ENCODE measurements at places on chromosomes 7 and 10.

DNA sequence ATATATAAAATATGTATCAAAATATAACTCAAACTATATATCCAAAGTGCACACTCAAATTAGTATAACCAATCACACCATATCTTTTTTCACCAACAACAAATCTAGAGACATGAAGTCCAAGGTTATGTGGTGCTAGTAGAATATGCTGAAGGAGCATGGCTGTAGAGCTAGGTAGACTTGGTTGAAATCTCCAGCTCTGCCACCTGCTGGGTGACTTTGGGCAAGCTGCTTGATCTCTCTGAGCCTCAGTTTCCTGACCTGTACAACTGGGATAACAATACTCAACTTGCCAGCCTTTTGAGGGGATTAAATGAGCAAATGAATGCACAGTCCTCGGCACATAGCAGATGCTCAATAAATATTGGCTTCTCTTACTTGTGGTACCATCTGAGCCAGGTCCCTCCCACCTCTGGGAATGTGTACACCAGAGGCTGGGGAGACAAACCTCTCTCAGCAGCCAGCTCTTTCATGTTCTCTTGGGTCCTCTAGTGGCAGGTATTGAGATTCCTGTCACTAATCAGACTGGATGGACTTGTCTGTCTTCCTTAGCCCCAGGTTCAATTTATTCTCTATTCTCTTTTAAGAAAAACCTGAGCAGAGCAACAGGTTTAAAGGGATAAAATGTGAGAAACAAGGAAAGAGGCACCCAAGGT lies 94.3 kb upstream of the PDE1C start:
- DNase-seq = no peak

GRCh38 chr7:28329661-28330363 lies 82.5 kb upstream of the CREB5 start:
- DNase-seq = no peak

GRCh38 chr10:108049668-108050067 lies 885.2 kb upstream of the SORCS1 start:
- DNase-seq = no peak

DNA sequence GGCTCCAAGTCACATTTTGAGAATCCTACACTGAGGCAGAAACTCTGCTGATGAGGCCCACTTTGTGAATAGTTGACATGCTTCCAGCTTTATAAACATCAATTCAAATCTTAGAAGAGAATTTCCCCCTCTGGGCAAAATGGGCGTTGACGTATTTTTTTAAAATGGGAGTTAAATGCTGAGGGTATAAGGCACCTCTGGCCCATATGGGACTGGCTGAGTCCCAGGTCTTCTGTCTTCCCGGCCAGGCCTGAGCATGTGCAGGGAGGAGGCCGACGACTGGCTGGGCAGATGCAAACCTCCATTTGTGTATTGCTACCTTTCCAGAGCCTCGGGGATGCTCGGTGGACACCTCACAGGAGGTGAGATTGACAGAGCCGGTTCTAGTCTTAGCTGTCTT lies 37.7 kb downstream of the BUB3 start:
- no peak for DNase-seq

GRCh38 chr10:34565934-34566333 lies 249.2 kb downstream of the PARD3 start:
- DNase-seq = no peak

DNA sequence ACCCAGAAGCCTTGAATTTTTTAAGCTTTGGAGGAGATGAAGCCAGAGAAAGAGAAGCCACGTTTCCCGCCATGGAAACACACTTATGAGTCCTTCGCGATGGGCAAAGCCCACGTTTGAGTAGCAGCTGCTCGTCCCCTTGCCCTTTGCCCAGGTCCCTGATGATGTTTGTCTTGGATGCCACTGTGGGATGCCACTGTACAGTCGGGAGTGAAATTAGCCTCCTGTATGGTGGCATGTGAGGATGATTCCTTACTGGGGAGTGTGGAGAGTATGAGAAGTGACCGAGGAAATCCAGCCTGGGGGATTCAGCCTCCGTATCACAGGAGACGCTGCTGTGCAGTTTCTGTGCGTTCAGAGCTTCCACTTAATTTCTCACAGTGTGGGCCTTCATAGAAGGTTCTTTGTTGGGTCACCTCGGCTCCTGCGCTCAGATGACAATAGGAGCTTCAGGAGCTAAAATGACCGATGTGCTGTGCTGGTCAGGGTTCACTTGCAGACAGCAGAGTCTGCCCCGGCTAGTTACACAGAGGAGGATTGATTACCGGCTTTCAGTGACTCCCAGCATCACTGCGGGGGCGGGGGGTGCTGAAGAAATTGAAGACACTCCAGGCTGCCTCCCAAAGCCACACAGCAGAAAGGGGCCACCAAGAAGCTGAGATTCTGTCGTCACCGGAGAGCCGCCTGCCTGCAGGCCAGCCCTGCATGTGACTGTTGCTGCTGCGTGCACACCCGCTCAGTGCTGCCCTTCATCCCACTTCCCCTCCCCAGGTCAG lies 122.1 kb upstream of the SFMBT2 start:
- no peak for DNase-seq

DNA sequence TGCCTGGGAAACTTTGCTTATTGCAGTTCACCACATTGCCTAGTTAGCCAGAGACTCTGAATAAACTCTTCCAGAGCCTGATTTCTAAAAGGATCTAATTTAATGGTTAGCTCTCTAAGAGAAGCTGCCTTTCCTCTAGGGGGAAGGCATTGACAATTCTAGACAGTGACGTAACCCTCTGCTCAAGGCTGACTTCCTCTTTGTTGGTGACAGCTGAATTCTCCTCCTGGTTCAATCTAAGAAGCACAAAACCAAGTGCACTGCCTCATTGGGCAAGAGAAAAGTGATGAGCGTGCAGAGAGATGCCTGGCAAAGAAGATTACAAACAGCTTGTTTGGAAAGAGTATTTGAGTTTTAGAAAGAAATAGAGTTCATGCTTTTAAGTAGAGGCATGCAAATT lies 102.7 kb downstream of the MACC1 start:
- peak; percentile 57 for DNase-seq

DNA sequence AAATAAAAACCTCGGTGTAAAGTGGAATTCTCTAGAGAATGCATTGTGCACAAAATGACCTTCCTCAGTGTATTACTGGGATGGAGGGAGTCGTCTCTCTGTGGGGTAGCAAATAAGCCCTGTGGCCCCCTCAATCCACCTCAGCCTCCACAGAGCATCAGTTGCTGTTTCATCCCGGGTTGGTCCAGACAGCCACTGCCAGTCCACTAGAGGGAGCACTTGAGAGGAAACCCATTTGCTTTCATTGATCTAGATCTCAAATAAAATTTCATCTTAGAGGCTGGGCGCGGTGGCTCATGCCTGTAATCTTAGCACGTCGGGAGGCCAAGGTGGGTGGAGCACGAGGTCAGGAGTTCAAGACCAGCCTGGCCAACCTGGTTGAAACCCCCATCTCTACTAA lies 1128.7 kb downstream of the CNTNAP2 start:
- no peak for DNase-seq

DNA sequence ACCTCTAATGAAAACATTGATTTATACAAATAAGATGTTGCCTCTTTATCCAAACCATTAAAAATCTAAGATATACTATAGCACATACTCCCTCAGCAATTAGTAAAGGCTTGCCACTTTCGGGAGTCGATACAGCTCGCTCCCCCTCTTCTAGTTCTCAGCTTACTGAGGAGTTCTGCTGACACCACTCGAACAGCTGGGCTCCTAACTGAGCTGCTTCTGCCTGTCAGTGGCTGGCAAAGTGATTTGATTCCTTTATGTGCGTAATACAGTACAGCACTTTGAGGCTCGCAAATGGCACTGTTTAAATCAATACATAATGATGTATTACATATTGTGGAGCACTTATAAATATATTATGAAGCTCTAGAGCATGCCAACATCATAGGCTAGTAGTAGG lies 241.8 kb downstream of the CREB5 start:
- no peak for DNase-seq

DNA sequence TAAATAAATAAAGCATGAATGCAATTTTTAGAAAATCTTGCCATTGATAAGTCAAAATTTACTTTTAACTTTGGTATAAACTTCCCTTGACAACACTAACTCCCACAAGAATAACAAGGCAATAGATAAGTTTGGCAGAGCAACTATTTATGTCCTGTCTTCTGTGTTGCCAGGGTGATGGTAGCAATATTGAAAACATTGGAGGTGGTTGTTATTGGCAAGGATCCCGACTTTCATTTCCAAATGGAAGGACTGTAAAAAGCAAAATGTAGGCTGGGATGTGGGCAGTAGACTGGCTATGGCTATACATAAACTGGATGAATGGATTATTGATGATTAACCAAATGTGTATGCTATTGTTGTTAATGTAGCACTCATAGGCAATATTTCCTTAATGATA lies 134.9 kb upstream of the CACNA2D1 start:
- no peak for DNase-seq

- no peak for DNase-seq
These were observed 8.7 kb upstream of the UNC5B start for GRCh38 chr10:71203716-71204115.

- no peak for DNase-seq
These were observed 338 bp downstream of the SDK1 start for GRCh38 chr7:3301449-3301731.

DNA sequence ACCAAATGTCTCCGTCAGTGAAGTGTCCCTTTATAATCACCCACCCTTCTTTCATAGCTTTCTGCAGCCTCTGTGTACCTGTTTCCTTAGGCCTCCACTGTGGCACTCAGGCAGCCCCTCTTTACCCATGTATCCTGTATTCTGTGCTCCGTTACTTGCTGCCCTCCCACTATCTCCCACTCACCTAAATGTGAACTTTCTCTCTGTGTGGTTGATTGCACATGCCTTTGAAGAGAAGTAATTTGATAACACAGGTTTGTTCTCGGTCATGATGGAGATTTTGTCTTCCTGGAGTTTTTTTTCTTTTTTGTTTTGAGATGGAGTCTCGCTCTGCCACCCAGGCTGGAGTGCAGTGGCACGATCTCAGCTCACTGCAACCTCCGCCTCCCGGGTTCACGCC lies 61.5 kb downstream of the REEP3 start:
- DNase-seq = no peak

DNA sequence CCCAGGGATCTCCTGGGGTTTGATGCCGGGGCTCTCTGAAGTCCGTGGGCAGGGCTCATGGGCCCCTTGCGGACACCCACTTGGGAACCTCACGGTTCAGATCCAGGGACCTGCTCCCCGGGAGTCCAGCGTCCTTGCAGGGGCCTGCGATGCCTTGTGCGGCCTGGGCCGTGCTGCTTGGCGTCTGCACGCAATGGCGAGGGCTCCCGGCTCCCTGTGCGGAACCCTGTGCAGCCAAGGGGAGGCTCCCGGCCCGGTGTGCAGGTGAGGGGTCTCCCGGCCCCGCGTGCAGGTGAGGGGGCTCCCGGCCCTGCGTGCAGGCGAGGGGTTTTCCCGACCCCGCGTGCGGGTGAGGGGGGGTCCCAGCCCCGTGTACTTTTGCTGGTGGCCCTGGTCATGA lies 146.7 kb downstream of the DNAJB6 start:
- no peak for DNase-seq

DNA sequence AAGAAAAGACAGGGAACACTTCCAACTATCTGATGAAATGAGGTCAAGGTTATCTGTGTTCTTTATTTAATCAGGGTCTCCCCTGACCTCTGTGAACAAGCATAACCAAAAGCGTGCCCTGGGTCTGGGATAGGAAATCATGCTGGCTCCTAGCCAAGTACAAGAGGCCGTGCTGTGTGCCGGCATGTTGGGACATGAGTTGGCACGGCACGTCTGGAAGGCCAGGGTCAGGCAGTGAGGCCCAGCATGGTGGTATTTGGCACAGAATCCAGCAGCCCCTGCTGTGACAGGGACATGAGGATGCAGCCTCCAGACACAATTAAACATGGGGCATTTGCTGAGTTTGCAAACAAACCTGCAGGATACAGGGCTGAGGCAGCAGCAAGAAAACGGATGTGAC lies 320.4 kb downstream of the PLXNA4 start:
- no peak for DNase-seq

GRCh38 chr10:97849687-97850402 lies at the start of gene GOLGA7B:
Gene GOLGA7B, plus strand, starts transcription at chr10:97849843. Its CDS starts 461 bp downstream, at chr10:97850304.
- no peak for DNase-seq

- DNase-seq = no peak
These were observed 67.6 kb downstream of the PRTFDC1 start for GRCh38 chr10:24884793-24885192.

DNA sequence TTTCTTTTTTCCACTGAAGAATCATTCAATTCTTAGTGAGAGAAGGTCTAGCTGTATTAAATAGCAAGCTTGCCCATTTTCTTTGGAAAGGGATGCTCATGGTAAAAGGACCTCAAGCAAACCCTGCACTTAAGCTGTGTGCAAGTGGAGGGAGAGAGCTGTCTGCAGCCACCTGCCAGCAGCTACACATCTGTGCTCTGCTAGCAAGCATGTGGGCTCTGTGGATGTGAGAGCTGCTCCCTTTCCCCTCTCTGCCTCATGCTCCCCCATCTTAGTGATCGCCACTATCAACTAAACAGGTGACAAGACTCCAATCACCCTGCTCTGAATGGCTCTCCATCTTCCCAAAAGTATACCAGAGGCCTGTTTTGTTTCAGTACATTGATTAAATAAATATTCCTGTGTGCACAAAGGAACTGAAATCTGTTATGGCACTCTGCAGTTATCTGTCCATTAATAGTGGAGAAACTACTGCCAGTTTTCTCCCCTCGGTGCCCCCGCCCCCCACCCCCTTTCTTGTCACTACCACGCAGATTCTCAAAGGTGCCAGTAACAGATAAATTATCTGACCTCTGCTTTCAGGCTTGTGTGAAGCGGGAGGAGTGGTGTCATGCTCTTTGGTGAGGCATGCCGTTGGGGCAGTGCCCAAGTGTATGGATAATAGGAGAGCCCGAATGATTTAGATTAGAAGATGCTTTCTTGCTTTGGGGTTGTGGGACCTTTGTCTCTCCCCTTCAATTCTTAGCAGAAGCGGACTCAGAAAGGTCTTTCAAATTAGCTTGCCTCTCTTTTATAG lies 26.4 kb downstream of the AUTS2 start:
- DNase-seq = no peak

DNA sequence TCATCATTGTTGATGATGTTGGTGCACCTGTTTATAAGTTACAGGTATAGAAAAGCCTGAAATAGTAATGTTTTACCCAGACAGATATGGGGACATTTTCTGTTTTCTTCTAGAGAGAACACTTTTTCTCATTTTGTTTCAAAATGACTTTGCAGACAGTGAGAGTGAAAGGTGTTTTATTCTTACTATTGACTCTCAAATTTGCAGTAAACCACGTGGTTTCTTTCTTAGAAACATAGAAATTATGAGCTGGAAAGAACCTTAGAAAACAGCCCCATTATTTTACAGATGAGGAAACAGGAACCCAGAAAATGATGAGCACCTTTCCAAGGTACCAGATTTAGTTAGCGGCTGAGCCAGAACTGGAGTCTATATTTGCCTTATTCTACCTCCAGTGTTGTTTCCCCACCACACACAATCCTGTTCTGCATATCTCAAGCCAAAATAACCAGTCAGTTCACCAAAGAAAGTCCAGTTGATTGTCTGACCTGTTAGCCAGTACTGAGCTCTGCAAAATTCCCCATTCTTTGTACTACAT lies 138.9 kb upstream of the AHR start:
- no peak for DNase-seq

- DNase-seq = no peak
These were observed 163.3 kb downstream of the RPS24 start for GRCh38 chr10:78196964-78197363.

Measured in SK-N-MC (cell line).